Gastroesophageal sphincter (tissue), 4 donors: ENCODE measurements at places on chromosomes 4 and X.
A peak's percentile ranks its signal among the peaks of the same experiment; 100 is the strongest.

GRCh38 chr4:74932832-74933561 lies at the start of gene PARM1:
PARM1 (plus strand) TSS chr4:74933116; CDS start chr4:74933328, 212 bp downstream.
- H3K27ac ChIP-seq = peak within 1 kb of the TSS; percentile 81
- H3K4me1 ChIP-seq = peaks cover 33% of the 10 kb centered on the region
- H3K4me3 ChIP-seq = peak within 1 kb of the TSS; percentile 33
- no peaks in the 10 kb centered on the region for H3K27me3 ChIP-seq
- H3K36me3 ChIP-seq = no peaks in the 10 kb centered on the region

DNA sequence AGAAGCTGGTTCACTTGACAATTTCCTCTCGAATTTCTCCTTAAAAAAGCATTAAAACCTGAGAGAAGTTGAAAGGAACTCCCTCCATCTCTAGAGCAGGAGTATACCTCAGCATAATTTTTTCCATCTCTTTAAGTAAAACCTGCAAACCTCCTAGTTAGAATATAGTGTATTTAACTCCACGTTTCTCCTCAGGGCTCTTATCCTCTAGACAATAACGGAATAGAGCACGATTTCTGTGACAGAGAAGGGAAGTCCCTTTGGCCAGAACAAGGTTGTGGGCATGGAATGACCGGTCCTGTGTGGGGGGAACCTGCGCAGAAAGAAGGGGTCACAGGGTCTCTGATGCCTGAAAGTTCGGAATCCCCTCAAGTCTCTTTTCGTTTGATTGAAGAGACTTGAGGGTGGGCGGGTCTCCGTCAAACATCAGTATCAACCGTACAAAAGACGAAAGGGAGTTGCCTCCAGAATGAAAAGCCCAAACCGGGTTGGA lies 697 bp downstream of the ZNF280C start:
- peak overlapping the region; percentile 76 for H3K4me3 ChIP-seq
- peak overlapping the region; percentile 48 for H3K27ac ChIP-seq
- no peak for ATAC-seq
- H3K27me3 ChIP-seq = no peaks in the 10 kb centered on the region
- no peaks in the 10 kb centered on the region for H3K4me1 ChIP-seq
- no peaks in the 10 kb centered on the region for H3K36me3 ChIP-seq

- no peak for ATAC-seq
- H3K27ac ChIP-seq = no peak overlapping the region
- no peaks in the 10 kb centered on the region for H3K27me3 ChIP-seq
- no peaks in the 10 kb centered on the region for H3K36me3 ChIP-seq
Observed at GRCh38 chr4:113824396-113824795, 62.9 kb upstream of the CAMK2D start.

DNA sequence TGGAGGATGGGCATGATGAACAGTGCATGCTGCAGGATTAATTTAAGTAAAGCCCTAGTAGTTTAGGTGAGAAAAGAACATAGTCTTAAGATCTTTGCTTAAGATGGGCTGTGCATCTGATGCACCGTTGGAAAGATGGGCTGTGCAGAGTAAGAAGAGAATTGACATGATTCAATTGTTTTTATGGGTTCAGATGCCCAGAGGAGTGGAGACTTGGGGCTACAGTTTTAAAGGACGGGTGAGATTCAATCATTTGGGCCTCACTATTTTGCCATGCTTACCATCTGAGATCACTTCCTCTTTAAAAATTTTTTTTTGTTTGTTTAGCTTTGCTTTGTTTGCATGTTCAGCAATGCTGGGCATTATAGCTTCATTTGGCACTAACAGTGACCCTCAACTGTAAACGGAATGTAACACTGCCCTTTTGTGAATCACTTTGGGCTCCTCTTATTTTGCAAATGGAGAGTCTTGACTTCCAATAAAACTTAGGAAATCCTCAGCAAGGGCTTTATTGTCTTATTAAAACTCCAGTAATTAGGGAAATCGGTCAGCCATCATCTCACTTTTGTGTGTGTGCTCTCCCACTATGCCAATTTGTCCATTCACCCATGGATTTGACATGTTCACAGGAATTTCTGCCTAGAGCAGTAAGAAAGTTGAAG lies 216.1 kb upstream of the TLL1 start:
- no peak overlapping the region for H3K4me3 ChIP-seq
- no peak for ATAC-seq
- no peaks in the 10 kb centered on the region for H3K4me1 ChIP-seq

GRCh38 chrX:107562482-107562881 lies 65.8 kb upstream of the PRPS1 start:
- ATAC-seq = no peak
- no peaks in the 10 kb centered on the region for H3K27me3 ChIP-seq
- no peak overlapping the region for H3K27ac ChIP-seq
- H3K4me3 ChIP-seq = no peak overlapping the region
- no peaks in the 10 kb centered on the region for H3K4me1 ChIP-seq

GRCh38 chr4:110480031-110480549 lies 4.1 kb downstream of the ENPEP start:
- H3K36me3 ChIP-seq = no peaks in the 10 kb centered on the region
- ATAC-seq = peak; percentile 55
- peak overlapping the region; percentile 39 for H3K27ac ChIP-seq
- no peak overlapping the region for H3K4me3 ChIP-seq

- no peak for ATAC-seq
- H3K4me3 ChIP-seq = no peak overlapping the region
- no peak overlapping the region for H3K27ac ChIP-seq
- no peaks in the 10 kb centered on the region for H3K4me1 ChIP-seq
- H3K27me3 ChIP-seq = no peaks in the 10 kb centered on the region
Observed at GRCh38 chrX:66988331-66988730, 349.5 kb upstream of the EDA2R start.

DNA sequence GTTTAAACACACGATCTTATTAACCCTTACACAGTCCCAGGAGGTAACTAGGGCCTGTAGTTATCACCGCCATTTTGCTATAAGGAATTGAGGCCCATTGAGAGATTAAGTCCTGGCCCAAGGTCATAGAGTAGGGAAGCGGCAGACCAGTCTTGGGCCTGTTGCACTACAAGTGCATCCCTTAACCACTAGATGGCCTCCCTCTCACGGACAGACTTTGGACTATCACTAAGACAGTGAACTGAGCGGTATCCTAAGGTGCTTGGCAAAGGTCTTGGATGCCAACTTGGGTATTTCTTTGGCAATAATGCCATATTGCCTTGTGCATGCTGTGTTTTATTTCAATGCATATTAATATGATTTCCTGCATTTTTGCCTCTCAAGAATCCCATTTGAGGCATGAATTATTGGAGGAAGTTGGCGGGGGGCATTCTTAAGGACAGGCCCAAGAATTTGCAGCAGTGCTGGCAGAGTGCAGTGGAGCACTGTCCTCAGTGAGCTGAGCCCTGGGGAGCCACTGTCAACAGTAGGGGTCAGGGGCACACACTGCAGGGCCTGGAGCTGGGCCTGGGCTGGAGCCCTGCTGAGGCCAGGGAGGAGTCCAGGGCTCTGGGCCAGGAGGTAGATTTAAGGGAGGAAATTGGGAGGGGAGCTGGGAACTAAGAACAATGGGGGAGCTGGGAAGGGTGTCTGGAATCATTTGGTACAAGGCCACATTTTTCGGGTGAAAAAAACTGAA lies 147.4 kb downstream of the SMIM20 start:
- no peak for ATAC-seq
- H3K36me3 ChIP-seq = no peaks in the 10 kb centered on the region
- no peak overlapping the region for H3K4me3 ChIP-seq
- no peaks in the 10 kb centered on the region for H3K27me3 ChIP-seq

DNA sequence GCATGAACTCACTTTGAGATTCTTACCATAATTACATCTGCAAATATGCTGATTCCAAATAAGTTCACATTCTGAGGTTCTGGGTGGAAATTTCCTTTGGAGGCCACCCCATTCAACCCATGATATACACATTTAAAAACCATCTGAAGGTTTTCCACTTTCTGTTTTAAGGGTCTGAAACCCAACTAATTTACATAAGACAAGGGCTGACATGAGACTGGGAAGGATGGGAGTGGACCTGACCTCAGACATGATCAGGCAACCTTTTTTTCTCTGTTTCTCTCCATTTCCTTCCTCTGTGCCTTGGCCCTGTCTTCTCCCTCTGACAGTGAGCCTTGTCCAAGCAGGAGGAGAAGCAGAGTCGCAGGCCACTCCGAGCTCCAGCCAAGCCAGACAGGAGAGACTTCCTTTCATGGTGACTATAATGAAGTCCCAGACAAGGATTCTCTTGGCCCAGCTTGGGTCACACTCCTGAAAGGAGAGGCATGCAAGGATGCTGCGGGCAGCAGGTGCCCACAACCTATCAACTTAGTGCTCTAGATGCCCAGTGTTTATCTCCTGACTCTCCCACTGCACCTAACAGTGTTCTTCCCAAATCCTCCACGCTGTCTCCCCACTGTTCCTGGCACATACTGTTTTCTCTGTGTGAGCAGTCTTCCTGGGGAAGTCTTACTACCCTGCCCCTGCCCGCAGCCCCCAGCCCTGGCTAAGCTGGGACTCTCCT lies 39.9 kb downstream of the MSX1 start:
- H3K4me3 ChIP-seq = no peak overlapping the region
- H3K36me3 ChIP-seq = no peaks in the 10 kb centered on the region
- no peak overlapping the region for H3K27ac ChIP-seq
- no peak for ATAC-seq
- peaks cover 30% of the 10 kb centered on the region for H3K27me3 ChIP-seq
- H3K4me1 ChIP-seq = no peaks in the 10 kb centered on the region

GRCh38 chrX:132591719-132592275 lies 103.0 kb upstream of the MBNL3 start:
- no peaks in the 10 kb centered on the region for H3K27me3 ChIP-seq
- H3K4me1 ChIP-seq = no peaks in the 10 kb centered on the region
- ATAC-seq = no peak
- no peaks in the 10 kb centered on the region for H3K36me3 ChIP-seq
- H3K27ac ChIP-seq = no peak overlapping the region

DNA sequence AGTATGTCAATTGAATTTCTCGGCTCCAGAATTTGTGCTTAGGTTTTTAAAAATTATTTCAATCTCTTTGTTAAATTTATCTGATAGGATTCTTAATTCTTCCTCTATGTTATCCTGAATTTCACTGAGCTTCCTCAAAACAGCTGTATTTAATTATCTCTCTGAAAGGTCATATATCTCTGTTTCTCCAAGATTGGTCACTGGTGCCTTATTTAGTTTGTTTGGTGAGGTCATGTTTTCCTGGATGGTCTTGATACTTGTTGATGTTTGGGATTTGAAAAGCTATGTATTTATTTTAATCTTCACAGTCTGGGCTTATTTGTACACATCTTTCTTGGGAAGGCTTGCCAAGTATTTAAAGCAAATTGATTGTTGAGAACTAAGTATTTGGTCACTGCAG lies 24.7 kb upstream of the HERC3 start:
- ATAC-seq = no peak
- no peaks in the 10 kb centered on the region for H3K27me3 ChIP-seq

GRCh38 chrX:105821471-105822121 lies 743 bp upstream of the NRK start:
- H3K4me1 ChIP-seq = no peaks in the 10 kb centered on the region
- peak; percentile 19 for ATAC-seq
- H3K4me3 ChIP-seq = no peak overlapping the region
- H3K36me3 ChIP-seq = no peaks in the 10 kb centered on the region

- H3K4me1 ChIP-seq = peaks cover 5% of the 10 kb centered on the region
- H3K36me3 ChIP-seq = peaks cover 77% of the 10 kb centered on the region
- no peak for ATAC-seq
- H3K27me3 ChIP-seq = no peaks in the 10 kb centered on the region
Observed at GRCh38 chrX:2714551-2714950, 23.5 kb downstream of the CD99 start.

GRCh38 chrX:2351321-2351720 lies 149.5 kb downstream of the DHRSX start:
- H3K36me3 ChIP-seq = peaks cover 14% of the 10 kb centered on the region
- no peaks in the 10 kb centered on the region for H3K27me3 ChIP-seq
- no peaks in the 10 kb centered on the region for H3K4me1 ChIP-seq
- no peak overlapping the region for H3K4me3 ChIP-seq

DNA sequence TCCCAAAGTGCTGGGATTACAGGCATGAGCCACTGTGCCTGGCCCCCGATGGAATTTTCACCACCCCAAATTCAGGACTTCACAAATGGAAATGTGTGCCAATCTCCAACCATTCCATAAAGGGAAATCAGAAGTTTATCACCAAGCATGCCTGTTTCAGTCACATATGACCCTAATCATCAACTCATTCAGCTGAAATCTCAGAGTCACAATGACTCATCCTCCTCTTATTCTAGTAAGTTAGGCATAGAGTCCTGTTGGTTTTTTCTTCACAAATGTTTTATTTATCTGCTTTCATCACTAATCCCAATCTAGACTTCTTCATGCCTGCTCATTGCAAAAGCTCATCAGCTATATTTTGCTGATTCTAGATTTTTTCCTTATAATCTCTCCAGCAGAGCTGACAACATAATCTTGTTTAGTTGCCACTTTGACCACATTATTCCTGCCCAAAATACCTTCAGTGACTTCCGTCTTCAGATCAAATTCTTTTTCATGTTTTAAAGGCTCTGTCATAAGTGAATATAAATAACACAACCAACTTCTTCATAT lies 83.3 kb downstream of the SLC7A11 start:
- H3K36me3 ChIP-seq = no peaks in the 10 kb centered on the region
- no peak overlapping the region for H3K4me3 ChIP-seq
- ATAC-seq = no peak
- H3K27ac ChIP-seq = no peak overlapping the region
- H3K27me3 ChIP-seq = no peaks in the 10 kb centered on the region
- H3K4me1 ChIP-seq = no peaks in the 10 kb centered on the region

- peaks cover 2% of the 10 kb centered on the region for H3K4me1 ChIP-seq
- H3K36me3 ChIP-seq = peaks cover 53% of the 10 kb centered on the region
- no peak overlapping the region for H3K4me3 ChIP-seq
- no peak overlapping the region for H3K27ac ChIP-seq
- ATAC-seq = no peak
Observed at GRCh38 chrX:2488621-2489285, 12.0 kb downstream of the DHRSX start.

DNA sequence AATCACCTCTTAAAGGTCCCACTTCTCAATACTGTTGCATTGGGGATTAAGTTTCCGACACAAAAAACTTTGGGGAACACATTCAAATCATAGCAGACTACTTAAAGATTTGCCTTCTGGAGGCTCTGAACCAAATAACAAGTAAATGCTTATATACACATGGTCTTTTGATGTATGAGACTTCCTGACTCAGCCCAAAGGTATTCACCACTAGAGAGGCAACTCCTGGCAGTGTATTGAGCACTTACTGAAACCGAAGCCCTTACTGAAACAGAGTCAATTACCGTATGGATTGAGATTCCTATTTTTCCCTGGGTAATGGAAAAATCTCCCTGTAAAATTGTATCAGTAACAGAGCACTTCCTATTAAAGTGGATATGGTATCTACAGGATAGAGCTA lies 45.4 kb downstream of the ZCCHC13 start:
- no peaks in the 10 kb centered on the region for H3K27me3 ChIP-seq
- no peak overlapping the region for H3K27ac ChIP-seq
- H3K4me1 ChIP-seq = no peaks in the 10 kb centered on the region
- H3K4me3 ChIP-seq = no peak overlapping the region

GRCh38 chr4:184192933-184193332 lies 24.7 kb downstream of the ENPP6 start:
- no peaks in the 10 kb centered on the region for H3K36me3 ChIP-seq
- no peak overlapping the region for H3K27ac ChIP-seq
- no peak for ATAC-seq
- H3K4me3 ChIP-seq = no peak overlapping the region
- no peaks in the 10 kb centered on the region for H3K27me3 ChIP-seq

GRCh38 chr4:663438-664428 lies 10.3 kb downstream of the ATP5ME start:
- peak; percentile 40 for ATAC-seq
- peaks cover 18% of the 10 kb centered on the region for H3K4me1 ChIP-seq
- H3K4me3 ChIP-seq = peak overlapping the region; percentile 28

GRCh38 chr4:147206807-147207206 lies 261.1 kb upstream of the TTC29 start:
- no peak for ATAC-seq
- no peaks in the 10 kb centered on the region for H3K4me1 ChIP-seq
- H3K27me3 ChIP-seq = no peaks in the 10 kb centered on the region
- no peak overlapping the region for H3K4me3 ChIP-seq
